ENCODE measurements at places on chromosomes 1 and 21.
A peak's percentile ranks its signal among the peaks of the same experiment; 100 is the strongest.

DNA sequence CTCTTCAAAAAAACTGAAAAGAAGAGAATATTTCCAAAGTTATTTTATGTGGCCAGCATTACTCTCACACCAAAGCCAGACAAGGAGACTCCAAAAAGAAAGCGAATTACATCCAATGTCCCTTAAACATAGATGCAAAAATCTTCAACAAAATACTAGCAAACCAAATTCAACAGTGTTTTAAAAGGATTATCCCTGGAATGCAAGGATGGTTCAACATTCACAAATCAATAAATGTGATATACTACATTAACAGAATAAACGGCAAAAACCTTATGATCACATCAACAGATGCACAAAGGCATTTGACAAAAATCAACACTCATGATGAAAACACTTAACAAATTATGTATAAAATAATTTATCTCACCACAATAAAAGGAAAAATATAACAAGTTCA is 207.8 kb downstream of the DENND1B start:
- no peak for DNase-seq

DNA sequence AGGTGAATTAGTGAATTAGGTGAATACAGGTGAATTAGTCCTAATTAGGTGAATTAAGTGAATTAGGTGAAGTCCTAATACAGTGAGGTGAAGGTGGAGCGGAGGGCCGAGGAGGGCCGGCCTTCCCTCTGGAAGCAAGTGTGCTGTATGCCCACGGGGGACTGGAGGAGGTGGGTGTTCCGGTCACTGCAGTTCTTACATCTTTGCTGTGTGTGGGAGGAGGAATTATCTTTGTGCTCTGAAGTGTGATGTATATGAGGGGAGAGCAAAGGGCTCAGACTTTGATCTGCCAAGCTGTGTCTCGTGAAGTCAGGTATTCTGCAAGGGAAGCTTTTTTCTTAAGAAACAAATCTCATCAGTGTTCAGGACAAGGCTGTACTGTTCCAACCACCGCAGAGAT is 45.4 kb downstream of the AGPAT3 start:
- no peak for DNase-seq

DNA sequence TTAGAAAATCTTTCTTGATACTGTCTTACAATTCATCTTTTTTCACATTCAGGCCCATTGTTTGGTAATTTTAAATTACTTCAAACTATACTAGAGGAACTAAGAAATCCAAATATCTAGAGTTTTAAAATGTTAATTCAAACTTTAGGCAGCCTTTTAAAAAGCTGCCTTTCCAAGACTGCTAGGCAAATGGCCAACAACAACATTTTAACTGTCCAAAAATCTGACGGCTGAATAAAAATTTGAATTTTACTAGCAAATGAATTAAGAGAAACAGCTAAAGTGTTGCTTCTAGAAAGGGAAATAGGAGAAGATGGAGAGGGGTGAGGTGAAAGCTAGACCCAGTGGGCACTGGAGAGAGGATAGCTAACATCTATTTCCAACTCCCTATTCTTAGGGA is 17.2 kb downstream of the DPYD start:
- no peak for DNase-seq

DNA sequence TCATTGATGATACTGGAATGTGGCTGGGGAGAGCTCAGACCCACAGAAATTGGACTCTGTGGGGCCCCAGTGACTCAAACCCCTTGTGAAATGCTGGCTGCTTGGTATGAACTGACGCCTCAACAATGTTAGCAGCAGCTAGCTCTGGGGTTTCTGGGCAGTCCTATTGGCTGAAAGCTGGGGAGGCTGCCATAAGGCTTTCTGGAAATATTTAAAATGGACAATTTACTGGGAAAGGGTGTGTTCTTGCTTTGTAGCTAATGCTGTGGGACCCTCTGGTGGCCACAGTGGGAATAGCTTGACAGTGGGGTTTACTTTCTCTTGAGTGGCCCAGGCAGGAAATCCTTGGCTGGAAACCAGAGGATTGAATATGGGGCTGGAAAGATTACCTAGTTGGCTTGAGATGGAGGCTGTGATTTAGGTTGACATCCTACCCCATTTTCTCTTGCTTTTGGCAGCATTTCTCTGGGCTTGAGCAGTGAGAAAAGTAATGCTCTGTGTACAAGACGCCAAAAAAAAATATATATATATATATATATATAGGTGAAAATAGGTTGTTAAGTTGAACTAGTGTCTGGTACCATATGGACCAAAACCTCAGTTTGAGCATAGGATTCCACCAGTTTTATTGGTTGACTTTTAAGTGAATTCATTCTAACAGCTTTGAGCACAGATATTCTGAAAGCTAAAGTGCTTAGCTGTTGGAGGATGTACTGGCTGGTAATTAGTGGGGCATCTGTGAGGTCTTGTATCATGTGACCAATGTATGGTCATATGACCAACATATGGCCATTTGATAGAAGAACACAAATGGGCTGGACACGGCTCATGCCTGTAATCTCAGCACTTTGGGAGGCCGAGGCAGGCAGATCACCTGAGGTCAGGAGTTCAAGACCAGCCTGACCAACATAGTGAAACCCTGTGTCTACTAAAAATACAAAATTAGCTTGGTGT is 8.2 kb upstream of the S100A10 start:
- DNase-seq, result peak; percentile 41

- no peak for DNase-seq
Observed at GRCh38 chr1:216168546-216168945, 254.7 kb downstream of the USH2A start.

- no peak for DNase-seq
Observed at GRCh38 chr1:39573097-39573465, 3.5 kb downstream of the PABPC4 start.

DNA sequence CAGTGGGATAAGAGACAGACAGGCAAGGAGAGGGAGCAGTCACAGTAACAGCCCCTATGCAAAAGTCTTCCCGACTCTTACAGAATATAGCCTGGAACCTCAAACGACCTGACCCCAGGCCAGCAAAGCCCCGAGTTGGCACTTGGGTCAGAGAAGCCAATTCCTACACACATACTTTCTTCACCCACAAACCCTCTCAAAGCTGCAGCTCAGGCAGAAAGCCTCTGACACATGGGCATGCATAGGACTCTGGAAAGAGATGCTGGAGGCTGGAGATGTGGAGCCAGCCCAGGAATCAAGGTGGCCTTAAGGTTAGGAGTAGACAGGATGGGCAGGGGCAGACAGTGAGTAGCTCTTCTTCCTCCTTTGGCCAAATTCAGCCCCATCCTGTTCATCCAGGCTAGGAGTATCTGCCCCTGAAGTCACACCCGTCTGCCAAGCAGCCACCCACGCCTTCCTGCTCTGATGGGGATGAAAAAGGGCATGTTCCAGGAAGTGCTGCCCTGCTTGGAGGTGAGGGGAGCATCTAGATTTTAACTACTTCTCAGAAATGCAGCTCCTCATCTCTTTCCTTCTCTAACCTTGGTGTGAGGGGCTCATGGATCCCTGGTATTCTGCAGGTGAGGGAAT is 7.8 kb downstream of the SLC41A1 start:
- DNase-seq, result no peak

DNA sequence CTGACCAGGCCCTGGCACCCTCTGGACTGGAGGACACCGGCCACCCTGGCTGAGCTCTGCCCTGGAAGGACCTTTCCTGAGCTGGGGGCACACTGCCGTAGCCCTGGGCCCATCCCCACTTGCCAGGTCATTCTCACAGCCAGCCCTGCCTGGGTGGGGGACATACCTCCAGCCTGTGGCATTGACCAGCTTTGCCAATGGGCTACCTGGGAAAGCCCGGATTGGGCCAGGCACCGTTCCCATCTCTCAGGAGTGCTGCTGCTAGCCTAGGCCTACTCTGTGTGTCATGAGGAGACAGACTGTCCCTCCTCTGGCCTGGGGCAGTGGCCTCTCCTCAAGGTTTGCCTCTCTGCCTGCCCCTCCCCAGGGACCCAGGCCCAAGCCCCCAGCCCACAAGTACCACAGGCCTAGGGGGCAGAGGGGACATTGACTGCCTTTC is 40.0 kb downstream of the COQ8A start:
- DNase-seq, result no peak

GRCh38 chr1:81408419-81408818 is 392.3 kb upstream of the ADGRL2 start:
- no peak for DNase-seq

DNA sequence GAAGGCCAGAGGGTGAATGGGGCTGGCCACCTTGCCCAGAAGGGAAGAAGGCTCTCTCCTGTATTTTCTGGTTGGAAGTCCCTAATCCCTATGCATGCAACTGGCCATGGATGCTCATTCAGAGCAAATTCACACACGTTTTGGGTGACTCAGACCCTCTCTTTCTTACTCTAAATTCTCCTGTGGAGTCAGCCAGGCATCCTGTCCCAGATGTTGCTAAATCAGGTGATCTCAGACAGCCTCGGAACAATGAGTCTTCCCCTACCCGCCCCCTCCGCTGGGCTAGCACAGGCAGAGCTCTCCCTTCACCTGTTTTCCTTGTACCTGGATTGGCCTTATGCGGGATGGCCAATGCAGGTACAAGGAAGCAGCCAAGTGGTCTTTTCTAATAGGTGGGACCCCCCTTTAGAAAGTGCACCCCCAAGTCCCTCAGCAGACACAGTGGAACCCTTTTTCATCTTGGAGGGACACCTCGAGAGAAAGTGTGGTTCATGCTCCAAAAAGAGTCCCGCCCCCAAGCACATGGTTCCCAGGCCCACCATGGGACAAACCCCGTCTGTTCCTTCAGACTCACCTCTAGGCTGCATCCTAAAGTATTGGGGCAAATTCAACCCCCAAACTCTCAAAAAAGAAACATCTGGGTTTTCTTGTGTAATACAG is 8.6 kb downstream of the S100A6 start:
- no peak for DNase-seq

DNA sequence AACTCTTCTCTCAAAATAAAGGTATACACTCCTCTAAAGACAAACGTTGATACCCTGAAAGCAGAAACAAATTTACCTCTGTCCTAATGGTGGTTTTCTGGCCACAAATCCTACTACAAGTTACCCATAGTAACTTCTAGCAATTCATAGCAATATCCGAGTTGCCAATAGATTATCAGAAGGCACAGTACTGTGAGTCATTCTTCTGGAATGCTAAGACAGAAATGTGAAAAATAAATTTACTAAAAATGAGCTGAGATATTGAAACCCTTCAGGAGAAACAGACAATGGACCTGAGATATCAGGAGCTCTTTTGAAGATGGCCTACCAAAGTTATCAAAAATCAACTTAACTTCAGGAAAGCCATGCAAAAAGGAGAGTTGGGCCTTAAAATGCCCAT is 715.0 kb upstream of the ADAMTS5 start:
- no peak for DNase-seq

- no peak for DNase-seq
Observed at GRCh38 chr1:233315718-233316301, 11.7 kb upstream of the MAP3K21 start.

DNA sequence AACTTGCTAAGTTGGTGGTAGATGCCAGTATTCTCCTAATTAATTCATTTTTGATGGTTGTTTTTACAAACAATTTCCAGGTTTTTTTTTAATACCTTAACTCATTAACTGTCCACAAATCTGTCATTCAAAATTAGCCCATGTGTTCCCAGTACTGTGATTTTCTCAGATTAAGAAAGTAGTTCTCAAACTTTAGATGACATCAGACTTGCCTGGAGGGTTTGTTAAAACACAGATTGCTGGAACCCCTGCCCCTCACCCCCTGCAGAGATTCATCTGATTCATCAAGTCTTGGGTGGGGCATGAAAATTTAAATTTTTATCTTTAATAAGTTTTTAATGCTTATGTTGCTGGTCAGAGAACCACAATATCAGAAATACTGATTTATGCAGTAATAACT is 130.5 kb downstream of the BACH1 start:
- no peak for DNase-seq

- no peak for DNase-seq
Observed at GRCh38 chr1:46199233-46199749, 1.1 kb upstream of the POMGNT1 start.

DNA sequence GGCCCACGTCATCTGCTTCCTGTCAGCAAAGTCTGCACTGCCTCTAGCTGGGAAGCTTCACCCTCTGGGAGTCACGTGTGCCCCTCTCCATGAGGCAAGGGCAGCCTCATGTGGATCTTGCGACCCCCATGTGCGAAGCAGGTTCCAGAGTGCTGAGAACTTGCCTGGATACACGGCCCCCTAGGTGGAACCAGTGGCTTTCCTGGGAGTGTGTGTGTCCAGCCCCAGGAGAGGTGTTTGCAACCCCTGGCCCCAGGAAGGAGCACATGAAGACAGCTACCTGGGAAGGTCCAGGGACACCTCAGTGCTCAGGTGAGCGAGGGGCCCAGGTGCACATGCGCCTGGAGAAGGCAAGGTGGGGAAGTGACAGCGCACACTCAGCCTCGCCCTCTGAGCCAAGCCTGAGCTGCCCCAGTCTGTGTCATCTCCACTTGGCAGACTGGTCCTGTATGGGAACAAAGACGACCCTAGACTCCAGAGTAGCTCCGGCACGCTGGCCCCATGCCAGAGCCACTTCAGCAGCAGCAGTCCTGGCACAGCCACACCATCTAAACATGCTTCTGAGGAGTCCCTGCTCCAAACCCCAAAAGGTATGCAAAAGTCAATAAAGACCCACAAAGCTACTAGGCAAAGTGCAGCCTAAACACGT is 8.9 kb downstream of the LSS start:
- no peak for DNase-seq

GRCh38 chr1:27360159-27361043 is 6.4 kb downstream of the MAP3K6 start:
- DNase-seq, result no peak

GRCh38 chr21:44579056-44579832 is 1.2 kb downstream of the KRTAP10-5 start:
- DNase-seq, result no peak

- DNase-seq, result no peak
Observed at GRCh38 chr1:50183378-50184133, 74.8 kb downstream of the ELAVL4 start.

DNA sequence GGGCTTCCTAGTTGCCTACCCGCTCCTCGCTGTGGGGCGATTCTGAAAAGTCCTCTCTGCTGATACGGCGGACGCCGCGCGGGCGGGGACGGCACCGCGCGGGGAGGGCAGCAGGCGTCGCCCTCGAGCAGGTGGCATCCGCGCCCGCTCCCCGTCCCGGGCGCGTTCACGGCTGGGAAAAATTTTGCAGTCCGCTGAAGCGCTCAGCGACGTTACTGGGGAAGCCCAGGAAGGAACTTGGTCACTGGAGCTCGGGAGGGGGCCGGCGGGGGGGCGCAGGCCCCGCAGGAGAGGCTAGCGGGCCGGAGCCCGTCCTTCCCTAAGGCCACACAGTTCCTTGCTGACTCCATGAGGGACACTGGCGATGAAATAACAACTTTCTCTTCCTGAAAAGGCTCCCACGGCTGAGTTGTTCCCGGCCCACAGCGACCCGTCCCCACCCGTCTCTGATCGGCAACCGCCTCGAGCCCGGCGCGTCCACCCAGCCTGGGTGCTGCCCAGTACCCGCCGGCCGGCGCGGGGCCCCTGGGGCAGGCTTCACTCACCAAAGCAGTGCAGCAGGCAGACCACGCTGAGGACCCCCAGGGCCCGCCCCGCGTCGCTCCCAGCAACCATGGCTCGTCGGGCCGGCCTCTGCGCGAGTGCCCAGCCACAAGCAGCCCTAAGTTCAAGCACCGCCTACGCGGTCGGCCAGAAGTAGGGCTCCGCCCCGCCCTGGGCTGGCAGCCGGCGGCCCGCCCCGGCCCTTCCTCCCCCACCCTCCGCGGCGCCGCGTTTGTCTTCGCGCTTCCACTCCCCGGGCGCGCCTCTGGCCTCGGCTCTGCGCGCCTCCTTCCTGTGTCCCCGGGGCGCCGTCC is at the start of gene CD58:
CD58 (minus strand) TSS at position 669 of the 857 bp plus-strand sequence; CDS start at position 615, 54 bp downstream.
- peak; percentile 88 for DNase-seq
